ENCODE measurements at places on chromosomes 5 and 9.

GRCh38 chr9:128705051-128705965 lies 3.0 kb downstream of the PKN3 start:
- no peak for DNase-seq

GRCh38 chr9:35407846-35408245 lies 82.1 kb upstream of the RUSC2 start:
- DNase-seq: no peak

DNA sequence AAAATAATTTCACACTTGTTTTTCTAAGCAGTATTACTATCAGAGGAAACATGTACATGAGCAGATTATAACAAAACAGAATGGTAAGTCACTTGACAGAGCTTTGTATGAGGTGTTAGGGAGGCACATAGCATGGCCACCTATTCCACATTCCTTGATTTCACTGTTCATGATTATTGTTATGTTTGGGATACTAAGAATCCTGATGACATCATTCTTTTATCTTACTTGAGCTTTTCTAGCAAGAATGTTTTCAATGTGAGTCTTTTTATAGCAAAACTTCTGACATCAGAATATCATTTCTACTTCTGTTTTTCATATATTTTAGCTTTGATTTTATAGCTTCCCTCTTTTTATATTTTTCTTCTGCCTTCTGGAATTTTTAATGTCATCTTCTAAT lies 208.2 kb downstream of the DMRTA1 start:
- DNase-seq: no peak

GRCh38 chr9:13508681-13509080 lies 229.2 kb upstream of the MPDZ start:
- no peak for DNase-seq

GRCh38 chr5:113989278-113989912 lies 372.5 kb upstream of the KCNN2 start:
- no peak for DNase-seq

- DNase-seq: no peak
Observed at GRCh38 chr9:83081846-83082245, 18.9 kb upstream of the RASEF start.

- DNase-seq: no peak
Observed at GRCh38 chr9:121305269-121305994, 37.5 kb downstream of the GSN start.

GRCh38 chr5:153629027-153629895 lies 138.8 kb downstream of the GRIA1 start:
- no peak for DNase-seq

DNA sequence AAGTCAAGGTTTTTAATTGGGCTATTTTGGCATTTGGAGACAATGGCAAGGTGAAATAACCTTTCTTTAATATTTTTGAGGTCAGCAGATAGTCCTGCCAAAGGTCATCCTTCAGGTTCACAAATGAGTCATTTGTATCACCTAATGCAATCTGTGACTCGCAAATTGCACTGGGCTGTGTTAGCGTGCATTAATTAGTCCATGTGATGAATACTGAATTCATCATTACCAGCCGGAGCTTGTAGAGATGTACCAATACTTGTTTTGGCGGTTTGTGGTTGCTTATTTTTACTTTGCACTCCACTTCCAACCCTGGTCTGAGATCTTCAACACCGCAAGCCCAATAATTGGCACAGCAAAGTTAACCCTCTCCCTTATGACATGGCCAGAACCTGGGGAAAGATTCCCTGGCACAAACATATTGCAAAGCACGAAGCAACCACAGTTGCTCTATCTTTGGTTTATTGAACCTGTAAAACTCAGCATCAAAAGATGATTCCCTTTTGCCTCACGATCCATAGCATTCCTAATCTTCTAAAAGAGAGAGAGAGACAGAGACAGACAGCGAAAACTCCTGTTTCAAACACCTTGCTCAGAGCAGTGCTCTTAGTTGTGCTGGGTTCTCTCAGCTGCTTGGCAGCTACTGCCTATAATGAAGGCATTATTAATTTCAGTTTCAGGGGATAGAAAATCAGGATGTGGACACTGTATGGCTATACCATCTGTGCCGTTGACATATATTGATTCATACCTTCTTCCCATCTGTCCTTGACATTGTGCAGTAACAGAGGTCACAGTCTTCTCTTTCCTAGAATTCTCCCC lies 178.1 kb downstream of the EBF1 start:
- no peak for DNase-seq

Data from activated CD8-positive, alpha-beta memory T cell treated with anti-CD3 and anti-CD28 coated beads for 4 hours (primary cell).